ENCODE measurements at places on chromosomes 12 and 14.

DNA sequence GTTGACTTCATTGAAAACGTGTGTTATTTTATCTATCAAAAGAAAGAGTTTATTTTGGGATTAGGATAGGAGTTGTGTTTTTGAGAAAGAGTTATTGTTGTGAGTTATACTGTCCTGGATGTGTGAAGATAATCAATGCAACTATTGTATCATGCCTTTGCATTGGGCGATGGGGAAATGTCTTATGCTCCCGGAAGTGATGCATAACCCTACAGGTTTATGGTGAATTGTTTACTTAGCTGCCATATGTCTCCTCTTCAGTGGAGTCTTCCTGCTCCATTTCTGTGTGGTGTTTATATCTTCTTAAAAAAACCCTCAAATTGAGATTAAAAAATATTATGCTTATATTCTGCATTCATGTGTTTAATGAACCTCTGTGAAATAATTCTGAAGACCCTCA lies 6.5 kb downstream of the PDE3A start:
- no peak for DNase-seq

- no peak for DNase-seq
Measured at GRCh38 chr12:56517854-56518253, 3.8 kb upstream of the RBMS2 start.

DNA sequence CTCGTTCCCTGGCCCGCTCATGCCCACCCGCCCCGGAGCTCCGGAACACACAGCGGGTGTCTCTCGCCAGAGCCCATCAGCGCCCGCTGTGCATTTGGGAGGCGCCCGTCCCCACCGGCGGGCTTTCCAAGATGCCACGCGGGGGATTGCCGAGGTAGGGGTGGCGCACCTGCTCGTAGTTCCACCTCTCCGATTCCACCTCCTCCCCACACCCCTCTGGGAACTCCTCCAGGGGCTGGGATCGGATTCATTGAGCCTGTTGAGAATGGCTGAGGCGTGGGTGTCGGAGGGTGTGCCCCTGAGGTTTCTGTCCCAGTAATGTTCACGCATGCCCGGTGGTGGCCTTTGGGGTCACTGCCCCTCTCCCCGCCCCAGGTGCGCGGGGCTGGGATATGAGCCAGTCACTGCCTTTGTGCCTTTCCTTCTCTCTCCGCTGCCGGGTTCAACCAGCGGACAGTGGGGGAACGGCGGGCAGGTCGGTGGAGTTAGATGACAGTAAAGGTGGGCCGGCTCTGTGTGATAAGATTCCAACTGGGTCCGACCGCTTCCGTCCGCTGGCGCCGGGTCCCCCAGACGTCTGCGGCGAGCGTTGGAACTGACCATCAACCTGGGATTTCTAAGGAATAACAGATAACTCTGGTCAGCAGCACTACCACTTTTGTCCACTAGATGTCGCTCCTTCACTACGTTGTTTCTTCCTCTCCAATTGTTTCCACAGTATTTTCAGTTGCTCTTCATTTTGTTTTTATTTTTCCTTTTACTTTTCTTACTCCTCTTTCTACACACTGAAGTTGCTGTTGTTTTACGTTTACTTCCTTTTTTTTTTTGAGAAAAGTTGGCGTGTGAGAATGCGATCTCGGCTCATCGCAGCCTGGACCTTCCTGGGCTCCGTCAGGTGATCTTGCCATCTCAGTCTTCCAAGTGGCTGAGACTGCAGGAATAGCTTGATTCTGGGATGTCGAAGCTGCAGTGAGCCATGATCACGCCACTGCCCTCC lies 178.1 kb upstream of the ALG10B start:
- peak; percentile 76 for DNase-seq

DNA sequence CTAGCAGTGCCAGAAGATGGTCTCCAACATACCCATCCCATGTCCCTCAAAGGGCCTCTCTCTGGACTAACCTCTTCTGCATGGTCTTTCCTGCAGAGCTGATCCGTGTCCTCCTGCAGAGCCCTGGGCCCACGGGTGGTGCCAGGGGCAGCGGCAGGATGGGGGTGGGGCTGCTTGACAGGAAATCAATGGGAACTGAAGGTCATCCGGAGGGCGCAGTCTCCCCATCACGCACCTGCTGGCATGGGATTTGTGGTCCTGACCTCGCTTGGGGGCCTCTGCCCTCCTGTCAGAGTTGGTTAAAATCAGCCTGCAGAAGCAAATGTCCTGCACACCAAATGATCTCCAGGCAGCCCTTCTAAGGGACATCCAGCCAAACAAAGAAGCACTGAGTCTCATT lies 110.2 kb downstream of the DPF3 start:
- no peak for DNase-seq

GRCh38 chr12:91127751-91128150 lies 16.5 kb upstream of the LUM start:
- DNase-seq: no peak

DNA sequence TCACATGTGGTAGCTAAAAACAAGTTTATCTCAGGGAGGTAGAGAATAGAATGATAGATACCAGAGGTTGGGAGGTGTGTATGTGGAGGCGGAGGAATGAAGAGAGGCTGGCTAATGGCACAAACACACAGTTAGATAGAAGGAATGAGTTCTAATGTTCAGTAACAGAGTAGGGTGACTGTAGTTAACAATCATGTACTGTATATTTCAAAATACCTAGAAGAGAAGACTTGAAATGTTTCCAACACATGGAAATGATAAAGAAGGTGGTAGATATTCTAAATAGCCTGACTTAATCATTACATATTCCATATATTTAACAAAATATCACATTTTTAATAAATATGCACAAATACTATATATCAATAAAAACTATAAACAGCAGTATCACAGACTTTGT lies 8.9 kb upstream of the IFNG-AS1 start:
- no peak for DNase-seq

GRCh38 chr14:68563251-68564131 lies 229.4 kb downstream of the ZFP36L1 start:
- DNase-seq: no peak

- no peak for DNase-seq
Measured at GRCh38 chr12:88925454-88925853, 345.2 kb upstream of the KITLG start.

- no peak for DNase-seq
Measured at GRCh38 chr12:49187184-49187583, 1.7 kb downstream of the TUBA1A start.

- DNase-seq: peak; percentile 34
Measured at GRCh38 chr12:67541625-67541991, 106.9 kb upstream of the DYRK2 start.

- DNase-seq: no peak
Measured at GRCh38 chr14:82872494-82872893, 1338.8 kb upstream of the SEL1L start.

DNA sequence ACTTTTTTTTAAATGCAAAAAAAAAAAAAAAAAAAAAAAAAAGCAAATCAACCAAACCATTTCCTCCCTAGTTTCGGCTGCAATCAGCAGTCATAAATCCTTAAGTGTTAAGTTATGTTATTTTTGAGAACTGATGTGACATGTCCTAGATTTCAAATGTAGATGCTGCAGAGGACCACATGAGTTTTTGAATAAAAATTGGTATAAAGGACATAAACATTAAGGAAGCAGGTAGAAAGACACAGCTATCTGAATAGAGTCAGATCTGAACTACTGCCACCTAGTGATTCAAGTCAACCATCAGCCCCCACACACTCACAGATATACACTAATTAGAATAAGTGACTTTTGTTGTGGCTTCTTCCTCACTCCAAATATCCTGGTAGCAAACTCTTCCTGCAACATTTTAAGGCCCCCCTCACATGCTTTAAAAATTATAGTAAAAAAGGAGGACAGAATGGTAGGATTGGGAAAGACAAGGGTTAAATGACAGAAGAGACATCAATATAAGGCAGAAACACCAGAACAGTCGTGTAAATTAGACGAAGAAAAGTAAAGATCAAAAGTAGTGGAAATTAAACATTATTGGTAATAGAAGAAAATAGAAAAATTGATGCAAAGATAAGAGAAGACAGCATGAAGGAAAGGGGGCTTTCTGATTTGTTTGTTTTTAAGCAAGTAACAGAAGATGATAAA lies 394.5 kb upstream of the ATP2B1 start:
- no peak for DNase-seq

DNA sequence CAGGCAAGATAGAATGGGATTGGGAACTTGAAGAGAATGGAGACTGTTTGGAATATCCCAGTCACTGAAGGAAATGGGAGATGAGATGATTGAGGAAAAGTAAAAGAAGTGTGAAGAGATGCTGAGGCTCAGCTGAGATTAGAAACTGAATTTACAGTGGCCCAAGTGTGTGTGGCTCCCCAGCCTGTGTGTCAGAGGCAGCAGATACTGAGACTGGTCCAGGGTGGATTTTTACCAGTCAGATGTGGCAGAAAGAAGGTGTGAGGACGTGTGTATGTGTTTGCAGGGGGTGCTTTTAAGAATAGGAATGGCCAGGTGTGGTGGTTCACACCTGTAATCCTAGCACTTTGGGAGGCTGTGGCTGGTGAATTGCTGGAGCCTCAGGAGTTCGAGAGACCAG lies 42.9 kb downstream of the PRKCH start:
- no peak for DNase-seq
